ENCODE measurements at places on chromosomes 1 and 21.

DNA sequence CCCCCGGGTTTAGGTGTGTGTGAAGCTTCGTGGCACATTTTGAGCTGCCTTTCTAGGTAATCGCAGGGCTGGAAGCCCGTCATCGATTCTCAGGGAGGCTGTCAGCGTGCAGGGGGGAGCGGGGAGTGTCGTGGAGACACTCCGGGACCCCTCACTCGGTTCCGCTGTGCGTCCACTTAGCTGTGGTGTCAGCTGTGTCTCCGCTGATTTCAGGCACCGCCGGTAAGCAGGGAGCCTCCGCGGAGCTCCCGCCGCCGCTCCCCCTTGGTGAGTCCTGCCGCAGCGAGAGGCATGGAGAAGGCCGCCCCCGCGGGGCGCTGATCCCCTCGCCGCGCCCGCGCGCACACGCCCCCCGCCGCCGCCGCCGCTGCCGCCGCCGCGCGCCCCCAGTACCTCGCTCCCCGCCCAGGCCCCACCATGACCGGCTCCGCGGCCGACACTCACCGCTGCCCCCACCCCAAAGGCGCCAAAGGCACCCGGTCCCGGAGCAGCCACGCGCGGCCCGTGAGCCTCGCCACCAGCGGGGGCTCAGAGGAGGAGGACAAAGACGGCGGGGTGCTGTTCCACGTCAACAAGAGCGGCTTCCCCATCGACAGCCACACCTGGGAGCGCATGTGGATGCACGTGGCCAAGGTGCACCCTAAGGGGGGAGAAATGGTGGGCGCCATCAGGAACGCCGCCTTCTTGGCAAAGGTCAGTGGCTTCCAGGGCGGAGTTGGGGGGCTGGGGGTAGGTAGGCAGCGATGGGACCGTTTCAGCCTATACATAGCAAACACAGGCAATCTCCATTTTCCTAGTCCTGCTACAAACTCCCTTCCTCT is 995 bp downstream of the VASH2 start:
- DNase-seq, result no peak

- DNase-seq, result no peak
Observed at GRCh38 chr1:176144526-176144925, 62.6 kb downstream of the COP1 start.

GRCh38 chr1:31588751-31589515 is 12.6 kb downstream of the TINAGL1 start:
- DNase-seq, result no peak

DNA sequence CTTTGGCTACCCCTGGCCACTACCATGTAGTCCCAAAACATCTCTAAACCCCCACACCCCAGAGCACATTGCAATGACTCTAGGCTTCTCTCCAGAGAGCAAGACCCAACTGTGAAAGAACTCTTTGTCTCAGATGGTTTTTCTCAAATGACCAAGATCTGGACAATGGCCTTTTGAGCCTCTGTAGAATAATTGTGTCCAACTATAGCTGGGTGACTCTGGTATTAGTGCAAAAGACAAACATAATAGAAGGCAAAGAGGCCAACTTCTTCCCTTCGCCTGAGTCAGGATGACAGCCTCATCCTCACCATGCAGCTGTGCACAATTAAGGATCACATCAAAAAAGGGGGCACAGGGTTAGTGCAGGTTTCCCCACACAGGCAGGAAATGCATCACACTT is 139.6 kb downstream of the BRINP2 start:
- no peak for DNase-seq

DNA sequence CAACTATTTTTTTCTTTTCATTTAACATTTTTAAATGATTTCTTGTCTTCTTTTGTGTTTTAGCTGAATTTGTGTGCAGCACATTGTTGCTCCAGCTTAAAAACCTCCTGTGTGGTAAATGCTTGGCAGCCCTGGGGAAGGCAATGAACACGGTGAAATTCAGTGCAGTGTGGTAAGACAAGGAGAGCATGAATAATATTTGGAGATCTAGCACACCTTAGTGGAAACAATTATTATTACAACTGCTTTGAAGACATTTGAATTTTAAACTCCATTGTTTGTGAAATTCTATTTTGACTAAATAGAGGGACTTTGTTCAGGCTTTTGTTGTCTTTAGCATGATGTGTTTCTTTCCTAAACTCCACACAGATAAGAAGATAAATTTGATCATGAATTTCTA is 242.6 kb upstream of the CXADR start:
- peak; percentile 33 for DNase-seq
